Body of pancreas (tissue), 4 donors: ENCODE measurements at places on chromosomes 3 and 15. TPM values are rescaled to one million over a fixed set of nuclear protein-coding genes. Genes with fewer than 3 reads are reported as not detected.

DOCK3 gene
- 0.52 TPM for total RNA-seq

PLA2G4E gene
- total RNA-seq = not detected

UROC1 gene
- total RNA-seq = not detected

PTX3 gene
- 13.5 TPM for total RNA-seq

EMC7 gene
- total RNA-seq = 27.8 TPM

FAM107A gene
- total RNA-seq = 14.5 TPM

OR5AC2 gene
- total RNA-seq = not detected

ROBO1 gene
- 9.9 TPM for total RNA-seq

DNA sequence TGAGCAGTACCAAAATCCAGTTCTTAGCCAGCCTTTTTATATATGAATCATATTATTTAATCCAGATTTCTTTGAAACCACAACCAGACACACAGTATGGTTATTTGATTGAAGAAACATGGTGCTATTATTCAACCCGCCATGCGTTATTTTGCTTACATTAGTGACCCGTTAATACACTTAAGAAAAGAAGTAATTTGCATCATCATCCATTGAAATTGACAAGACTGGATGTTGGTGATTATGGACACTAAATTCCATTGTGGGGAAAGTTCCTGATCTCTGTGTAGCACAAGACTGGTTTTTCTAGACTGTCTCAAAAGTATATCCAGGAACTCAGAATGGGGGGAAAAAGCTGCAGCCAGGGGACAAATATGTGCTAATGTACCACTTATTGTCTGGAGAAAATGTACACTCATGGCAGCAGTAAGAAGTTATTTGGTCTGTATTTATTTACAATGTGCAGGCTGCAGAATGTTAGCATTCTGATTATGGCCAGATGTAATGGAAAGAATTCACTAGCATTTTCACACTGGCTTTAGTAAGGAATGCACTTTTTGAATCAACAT is 80.3 kb downstream of the FILIP1L start:
- no peak overlapping the region for H3K4me3 ChIP-seq
- H3K36me3 ChIP-seq = no peaks in the 10 kb centered on the region
- no peaks in the 10 kb centered on the region for H3K27me3 ChIP-seq
- no peak overlapping the region for H3K27ac ChIP-seq
- peaks cover 55% of the 10 kb centered on the region for H3K4me1 ChIP-seq

- no peak overlapping the region for H3K27ac ChIP-seq
- H3K4me1 ChIP-seq = no peaks in the 10 kb centered on the region
- H3K4me3 ChIP-seq = no peak overlapping the region
- H3K36me3 ChIP-seq = no peaks in the 10 kb centered on the region
Measured at GRCh38 chr3:191761906-191762305, 300.9 kb downstream of the PYDC2 start.

GRCh38 chr3:119630128-119630879 is 30.1 kb downstream of the POPDC2 start:
- DNase-seq = no peak
- H3K27ac ChIP-seq = no peak overlapping the region
- no peaks in the 10 kb centered on the region for H3K36me3 ChIP-seq
- no peak overlapping the region for H3K4me3 ChIP-seq

- no peaks in the 10 kb centered on the region for H3K27me3 ChIP-seq
- H3K4me3 ChIP-seq = no peak overlapping the region
- H3K36me3 ChIP-seq = no peaks in the 10 kb centered on the region
- no peak for DNase-seq
Measured at GRCh38 chr15:99495430-99496301, 70.1 kb upstream of the MEF2A start.

DNA sequence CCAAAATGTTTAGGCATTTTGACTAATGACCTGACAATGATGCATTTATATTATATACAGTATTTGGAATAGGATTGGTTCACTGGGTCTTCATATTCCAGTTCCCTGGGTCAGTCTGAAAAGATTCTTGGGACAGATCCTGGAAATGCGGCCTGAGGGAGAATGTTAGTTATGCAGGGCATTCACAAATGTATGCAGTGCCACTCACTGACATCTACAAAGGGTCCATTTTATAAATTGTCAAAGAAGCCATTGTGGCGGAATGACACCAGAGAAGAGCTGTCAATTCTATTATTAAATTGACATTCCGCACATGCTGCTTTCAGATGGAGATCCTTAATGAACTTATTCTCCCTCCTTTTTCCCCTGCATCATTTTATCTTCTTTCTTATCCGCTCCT is 176.6 kb downstream of the VGLL3 start:
- H3K4me3 ChIP-seq = no peak overlapping the region
- H3K27me3 ChIP-seq = no peaks in the 10 kb centered on the region
- H3K27ac ChIP-seq = no peak overlapping the region
- H3K4me1 ChIP-seq = no peaks in the 10 kb centered on the region

- no peak overlapping the region for H3K4me3 ChIP-seq
- no peak for DNase-seq
- H3K27me3 ChIP-seq = no peaks in the 10 kb centered on the region
- H3K36me3 ChIP-seq = no peaks in the 10 kb centered on the region
- no peaks in the 10 kb centered on the region for H3K4me1 ChIP-seq
Measured at GRCh38 chr3:124142389-124142970, 150.6 kb upstream of the ROPN1 start.

GRCh38 chr3:61871644-61872043 is 310.3 kb downstream of the PTPRG start:
- no peaks in the 10 kb centered on the region for H3K4me1 ChIP-seq
- no peak for DNase-seq
- H3K4me3 ChIP-seq = no peak overlapping the region
- no peaks in the 10 kb centered on the region for H3K27me3 ChIP-seq

DNA sequence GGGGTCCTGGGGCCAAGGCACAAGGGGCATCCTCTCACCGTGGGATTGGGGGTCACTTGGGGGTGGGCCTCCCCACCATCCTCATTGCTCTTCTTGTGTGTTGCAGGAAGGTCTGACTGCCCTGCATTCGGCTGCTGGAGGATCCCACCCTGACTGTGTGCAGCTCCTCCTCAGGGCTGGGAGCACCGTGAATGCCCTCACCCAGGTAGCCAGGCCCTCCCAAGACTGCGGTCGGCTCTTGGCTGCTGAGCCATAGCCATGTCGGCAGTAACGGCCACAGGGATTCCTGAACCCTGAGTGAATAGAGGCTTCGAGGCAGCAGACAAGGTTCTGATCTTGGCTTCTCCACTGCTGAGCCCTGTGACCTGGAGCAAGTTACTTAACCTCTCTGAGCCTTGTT is 19.7 kb downstream of the ANKDD1A start:
- no peak overlapping the region for H3K27ac ChIP-seq
- DNase-seq = no peak
- no peak overlapping the region for H3K4me3 ChIP-seq
- no peaks in the 10 kb centered on the region for H3K36me3 ChIP-seq
- H3K4me1 ChIP-seq = no peaks in the 10 kb centered on the region

- no peaks in the 10 kb centered on the region for H3K27me3 ChIP-seq
- H3K36me3 ChIP-seq = no peaks in the 10 kb centered on the region
- no peak overlapping the region for H3K27ac ChIP-seq
- no peak overlapping the region for H3K4me3 ChIP-seq
- no peaks in the 10 kb centered on the region for H3K4me1 ChIP-seq
Measured at GRCh38 chr15:48940508-48940907, 23.2 kb downstream of the SHC4 start.

DNA sequence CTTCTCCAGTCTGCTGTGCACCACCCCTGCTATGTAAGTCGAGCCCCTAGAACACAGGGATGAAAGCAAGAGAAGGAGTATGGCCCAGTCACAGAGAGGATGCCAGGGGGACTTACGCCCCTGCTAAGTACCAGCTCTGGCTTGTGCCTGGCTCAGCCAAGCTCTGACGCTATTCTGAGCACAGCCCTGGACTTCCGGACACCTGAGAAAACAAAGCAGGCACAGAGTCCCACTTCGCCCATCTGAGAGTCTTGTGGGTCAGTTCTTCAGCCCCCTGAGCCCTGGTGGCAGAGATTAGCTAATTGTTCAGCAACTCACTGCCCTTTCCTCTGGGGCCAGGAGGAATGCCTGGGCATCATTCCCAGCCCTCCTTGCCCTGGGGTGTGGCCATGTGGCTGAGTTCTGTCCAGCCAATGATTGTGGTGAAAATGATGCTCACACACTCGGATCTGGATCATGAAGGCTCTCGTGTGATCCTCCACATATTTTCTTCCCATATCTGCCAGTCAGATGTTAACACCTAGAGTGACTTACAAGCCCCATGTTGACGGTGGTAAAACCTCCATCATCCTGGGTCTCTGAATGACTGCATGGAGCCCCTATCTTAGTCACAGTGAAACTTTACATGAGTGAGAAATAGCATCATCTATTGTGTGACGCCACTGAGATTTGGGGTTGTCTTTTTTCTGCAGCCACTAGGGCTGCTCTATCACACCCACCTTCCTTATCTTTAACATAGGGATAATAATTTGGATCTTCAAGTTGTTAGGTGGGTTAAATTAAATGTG is 105.7 kb downstream of the TPRA1 start:
- no peak overlapping the region for H3K4me3 ChIP-seq
- H3K27ac ChIP-seq = no peak overlapping the region
- H3K36me3 ChIP-seq = no peaks in the 10 kb centered on the region
- no peaks in the 10 kb centered on the region for H3K27me3 ChIP-seq

DNA sequence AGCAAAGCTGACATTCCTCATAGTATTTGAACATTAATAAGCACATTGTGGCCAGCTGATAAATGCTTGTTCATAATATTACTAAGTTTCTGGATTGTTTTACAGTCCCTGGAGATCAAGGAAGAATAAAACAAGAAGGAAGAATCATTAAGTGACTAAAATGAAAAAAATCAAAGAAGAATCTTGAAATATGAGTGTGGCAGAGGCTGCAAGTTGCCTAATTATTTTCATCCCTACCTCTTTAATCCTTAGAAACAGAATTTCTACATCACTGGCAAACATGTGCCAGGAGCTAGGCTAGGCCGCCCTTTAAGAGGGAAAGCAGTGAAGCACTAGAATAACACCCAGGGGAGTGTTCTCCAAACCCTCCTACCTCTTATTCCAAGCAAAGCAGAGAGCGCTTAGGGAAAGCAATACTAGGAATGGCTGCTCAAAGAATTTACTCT is 98.9 kb downstream of the MAGI1 start:
- no peak overlapping the region for H3K4me3 ChIP-seq
- DNase-seq = no peak
- H3K27ac ChIP-seq = peak overlapping the region; percentile 45
- no peaks in the 10 kb centered on the region for H3K36me3 ChIP-seq
- peaks cover 40% of the 10 kb centered on the region for H3K4me1 ChIP-seq
- no peaks in the 10 kb centered on the region for H3K27me3 ChIP-seq

GRCh38 chr15:65249641-65250040 is 37.0 kb downstream of the PARP16 start:
- H3K4me1 ChIP-seq = no peaks in the 10 kb centered on the region
- H3K27me3 ChIP-seq = no peaks in the 10 kb centered on the region
- H3K4me3 ChIP-seq = no peak overlapping the region
- H3K36me3 ChIP-seq = no peaks in the 10 kb centered on the region
- no peak for DNase-seq

GRCh38 chr3:55571913-55572312 is 84.8 kb upstream of the WNT5A start:
- H3K27ac ChIP-seq = no peak overlapping the region
- H3K4me3 ChIP-seq = no peak overlapping the region
- peak; percentile 20 for DNase-seq
- no peaks in the 10 kb centered on the region for H3K27me3 ChIP-seq

- no peaks in the 10 kb centered on the region for H3K36me3 ChIP-seq
- no peak overlapping the region for H3K27ac ChIP-seq
- peaks cover 27% of the 10 kb centered on the region for H3K4me1 ChIP-seq
- no peaks in the 10 kb centered on the region for H3K27me3 ChIP-seq
- no peak overlapping the region for H3K4me3 ChIP-seq
Measured at GRCh38 chr3:42742259-42742658, 30.8 kb downstream of the CCDC13 start.

DNA sequence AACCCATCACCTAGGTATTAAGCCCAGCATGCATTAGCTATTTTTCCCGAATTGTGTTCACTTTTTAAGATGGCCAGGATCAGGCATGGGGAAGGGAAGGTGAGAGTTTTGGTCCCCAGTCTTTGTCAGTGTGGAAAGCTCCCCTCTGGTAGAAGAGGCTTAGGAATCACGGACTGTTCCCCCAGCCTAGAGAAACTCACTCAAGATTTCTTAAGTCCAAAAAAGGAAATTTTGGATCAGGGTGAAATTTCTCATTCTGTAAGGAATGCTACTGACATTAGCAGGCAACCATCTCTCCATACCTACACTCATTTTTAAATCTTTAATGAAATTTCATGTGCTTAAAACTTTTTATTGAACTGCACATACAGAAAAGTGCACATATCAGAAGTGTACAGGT is 70.3 kb upstream of the GALNT15 start:
- no peak overlapping the region for H3K27ac ChIP-seq
- no peak overlapping the region for H3K4me3 ChIP-seq
- H3K36me3 ChIP-seq = no peaks in the 10 kb centered on the region
- no peaks in the 10 kb centered on the region for H3K27me3 ChIP-seq
- H3K4me1 ChIP-seq = no peaks in the 10 kb centered on the region
- no peak for DNase-seq

- H3K27me3 ChIP-seq = no peaks in the 10 kb centered on the region
- peak; percentile 94 for DNase-seq
- H3K4me1 ChIP-seq = peaks cover 36% of the 10 kb centered on the region
- H3K27ac ChIP-seq = peak overlapping the region; percentile 89
Measured at GRCh38 chr3:194270627-194271459, 80.3 kb downstream of the CPN2 start.

DNA sequence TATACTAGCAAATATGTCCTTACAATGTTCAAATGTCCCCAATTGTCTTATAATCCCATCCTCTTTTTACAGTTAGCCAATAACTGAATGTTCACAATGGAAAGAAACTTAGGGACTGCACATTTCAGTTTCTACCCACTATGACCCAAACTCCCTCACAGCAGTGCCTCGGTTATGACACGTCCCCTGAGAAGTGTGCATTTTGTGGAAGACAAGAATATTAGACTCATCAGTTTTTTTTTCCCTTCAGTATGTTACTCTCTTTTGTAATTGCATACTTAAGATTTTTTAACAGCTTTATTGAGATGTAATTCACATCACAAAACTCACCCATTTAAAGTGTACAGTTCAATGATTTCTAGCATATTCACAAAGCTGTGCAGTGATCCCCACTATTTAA is 64.8 kb downstream of the IGF2BP2 start:
- H3K27me3 ChIP-seq = no peaks in the 10 kb centered on the region
- H3K4me1 ChIP-seq = peaks cover 14% of the 10 kb centered on the region
- H3K36me3 ChIP-seq = no peaks in the 10 kb centered on the region
- no peak overlapping the region for H3K4me3 ChIP-seq

DNA sequence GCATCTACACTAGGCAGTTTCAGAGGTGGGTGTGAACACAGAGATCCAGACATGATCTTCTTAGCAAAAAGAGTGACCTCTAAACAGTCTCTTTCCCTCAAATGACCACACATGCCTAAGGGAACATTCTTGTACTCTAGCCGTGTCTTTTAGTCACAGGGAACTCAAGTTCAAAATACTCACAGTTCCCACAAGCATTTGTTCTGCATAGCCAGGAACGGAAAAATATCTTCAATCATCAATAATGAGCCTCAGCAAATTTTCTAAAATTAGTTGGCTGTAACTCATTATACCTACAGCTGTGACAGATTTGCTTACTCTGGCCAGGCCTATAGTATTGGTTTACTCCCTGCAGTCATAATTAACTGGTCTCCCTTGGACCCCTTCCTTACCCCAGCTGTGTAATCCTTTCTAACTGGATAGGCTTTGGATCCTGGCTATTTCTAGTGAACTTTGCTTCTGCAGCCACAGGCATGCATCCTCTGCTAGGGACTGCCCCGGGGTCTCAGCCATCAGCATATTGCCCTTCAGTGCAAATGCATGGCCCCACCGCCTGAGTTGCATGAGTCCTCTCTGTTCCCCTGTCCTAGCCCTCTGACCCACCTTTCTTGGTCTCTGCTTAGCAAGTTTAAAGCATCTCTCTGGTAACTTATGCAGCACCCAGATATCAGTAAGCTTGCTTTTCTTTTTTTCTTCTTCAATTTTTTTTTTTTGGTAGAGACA is 56.0 kb upstream of the HACD2 start:
- H3K4me3 ChIP-seq = no peak overlapping the region
- H3K4me1 ChIP-seq = peaks cover 14% of the 10 kb centered on the region
- H3K36me3 ChIP-seq = no peaks in the 10 kb centered on the region
- H3K27me3 ChIP-seq = no peaks in the 10 kb centered on the region
